ENCODE measurements at places on chromosomes 4 and X.

DNA sequence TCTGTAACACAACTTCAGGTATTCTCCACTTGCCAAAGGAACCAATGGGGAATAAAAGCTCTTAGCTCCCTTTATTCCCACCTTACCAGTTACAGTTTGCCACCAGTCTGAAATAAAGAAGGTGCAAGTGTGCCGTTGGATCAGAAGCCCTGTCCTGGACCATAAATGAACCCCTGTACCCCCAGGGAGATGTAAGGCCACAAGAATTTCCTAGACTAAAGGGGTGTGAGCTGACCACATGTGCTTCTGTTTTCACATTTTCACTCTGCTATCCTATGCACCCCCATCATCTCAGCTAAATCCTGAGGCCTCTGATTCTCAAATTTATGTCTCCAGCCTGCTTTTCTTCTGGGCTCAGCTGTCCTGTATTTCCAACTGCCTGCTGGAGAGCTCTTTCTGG is 221.2 kb downstream of the SPRY1 start:
- no peak for DNase-seq

- no peak for DNase-seq
Measured at GRCh38 chr4:85423431-85423830, 51.5 kb upstream of the ARHGAP24 start.

- DNase-seq, result peak; percentile 29
Measured at GRCh38 chr4:145773581-145774234, 93.8 kb downstream of the C4orf51 start.

- no peak for DNase-seq
Measured at GRCh38 chrX:153992180-153992579, 19.6 kb downstream of the TMEM187 start.

DNA sequence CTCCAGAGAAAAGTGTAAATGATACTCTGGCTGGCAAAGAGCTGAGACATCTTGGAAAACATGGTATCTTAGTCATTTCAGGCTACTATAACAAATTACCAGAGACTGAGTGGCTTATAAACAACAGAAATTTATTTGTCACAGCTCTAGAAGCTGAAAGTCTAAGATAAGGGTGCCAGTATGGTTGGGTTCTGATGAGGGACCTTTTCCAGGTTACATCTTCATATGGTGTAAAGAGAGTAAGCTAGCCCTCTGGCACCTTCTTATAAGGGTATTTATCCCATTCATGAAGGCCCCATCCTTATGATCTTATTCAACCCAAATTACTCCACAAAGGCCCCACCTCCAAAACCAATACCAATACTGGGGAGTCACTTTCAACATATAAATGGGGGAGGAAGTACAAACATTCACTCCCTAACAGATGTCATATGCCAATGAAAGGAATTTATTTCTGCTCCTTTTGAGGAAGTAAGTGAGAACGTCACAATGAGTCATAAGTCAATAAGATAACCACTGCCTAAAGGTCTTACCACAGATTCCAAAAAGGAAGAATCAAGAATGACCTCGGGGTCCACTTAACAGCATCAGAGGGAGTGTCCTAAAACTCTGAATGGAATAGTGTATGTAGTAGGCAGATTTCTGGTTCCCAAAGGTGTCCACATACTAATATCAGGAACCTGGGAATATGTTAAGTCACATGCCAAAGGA is 246.6 kb downstream of the OPHN1 start:
- DNase-seq, result no peak

GRCh38 chr4:73451404-73451803 is 15.4 kb downstream of the AFP start:
- DNase-seq, result no peak

DNA sequence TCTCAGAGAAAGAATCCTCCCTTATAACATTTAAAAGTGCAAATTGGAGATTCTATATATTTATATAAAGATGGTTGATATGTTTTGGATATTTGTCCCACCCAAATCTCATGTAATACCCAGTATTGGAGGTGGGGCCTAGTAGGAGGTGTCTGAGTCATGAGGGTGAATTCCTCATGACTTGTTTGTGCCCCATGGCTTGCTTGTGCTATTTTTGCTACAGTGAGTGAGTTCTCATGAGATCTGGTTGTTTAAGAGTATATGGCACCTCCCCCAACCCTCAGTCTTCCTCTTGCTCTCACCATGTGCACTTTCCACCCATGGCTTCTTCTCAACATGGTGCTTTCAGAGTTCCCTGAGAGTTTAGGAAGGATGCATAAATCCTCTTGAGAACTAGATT is 9.5 kb upstream of the ANKRD50 start:
- DNase-seq, result no peak
